ENCODE measurements at places on chromosomes 5 and 9.

- DNase-seq = no peak
Measured at GRCh38 chr9:95634114-95634513, 117.3 kb upstream of the PTCH1 start.

GRCh38 chr5:119079318-119079921 is 8.5 kb downstream of the DMXL1 start:
- peak; percentile 84 for DNase-seq

GRCh38 chr9:16485575-16486321 is 384.7 kb downstream of the BNC2 start:
- DNase-seq = no peak

- peak; percentile 88 for DNase-seq
Measured at GRCh38 chr5:40437452-40437861, 242.3 kb upstream of the PTGER4 start.

- no peak for DNase-seq
Measured at GRCh38 chr5:96054311-96055030, 92.8 kb upstream of the ELL2 start.

- DNase-seq = no peak
Measured at GRCh38 chr9:80649001-80649420, 1040.3 kb downstream of the TLE1 start.

All from activated CD4-positive, alpha-beta T cell treated with anti-CD3 and anti-CD28 coated beads, Interleukin-2, amount 50 U/mL, for 16 hours (primary cell).